ENCODE measurements at places on chromosomes 5 and 9.

GRCh38 chr5:54357408-54358058 is 47.2 kb upstream of the ARL15 start:
- no peak for DNase-seq

GRCh38 chr9:99680191-99680590 is 141.5 kb upstream of the NR4A3 start:
- DNase-seq, result no peak

DNA sequence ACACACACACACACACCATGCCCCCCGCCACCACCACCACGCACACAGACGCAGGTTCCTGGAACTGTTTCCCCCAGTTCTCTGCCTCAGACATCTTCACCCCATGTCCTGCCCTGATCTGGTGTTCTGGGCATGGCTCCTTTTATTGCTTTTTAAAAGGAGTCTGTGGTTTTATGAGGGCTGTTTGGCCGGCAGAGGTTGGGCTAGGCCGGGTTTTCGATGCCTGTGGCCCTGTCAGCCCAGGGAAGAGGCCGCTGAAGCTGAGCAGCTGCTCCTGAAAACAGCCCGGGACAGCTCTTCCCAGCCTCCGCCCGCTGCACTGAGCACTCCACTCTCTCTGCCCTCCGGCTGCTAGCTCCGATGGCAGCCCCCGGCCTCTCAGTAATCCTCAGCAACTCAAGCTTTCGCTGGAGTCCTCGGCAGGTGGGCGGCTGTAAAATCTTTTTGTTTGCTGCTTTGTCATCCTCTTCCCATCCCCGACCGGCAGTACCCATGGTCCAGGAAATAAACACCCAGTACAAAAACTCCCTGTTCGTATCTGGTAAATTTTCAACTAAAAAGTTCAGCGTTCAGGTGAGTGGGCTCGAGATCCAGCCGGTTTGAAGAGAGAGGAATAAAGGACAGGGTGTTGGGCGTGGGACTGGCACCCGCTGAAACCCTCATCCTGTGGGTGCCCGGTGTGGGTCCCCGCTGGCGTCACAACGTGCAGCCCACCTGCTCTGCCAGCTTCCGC is 103.0 kb upstream of the ERCC6L2 start:
- DNase-seq, result peak; percentile 75

DNA sequence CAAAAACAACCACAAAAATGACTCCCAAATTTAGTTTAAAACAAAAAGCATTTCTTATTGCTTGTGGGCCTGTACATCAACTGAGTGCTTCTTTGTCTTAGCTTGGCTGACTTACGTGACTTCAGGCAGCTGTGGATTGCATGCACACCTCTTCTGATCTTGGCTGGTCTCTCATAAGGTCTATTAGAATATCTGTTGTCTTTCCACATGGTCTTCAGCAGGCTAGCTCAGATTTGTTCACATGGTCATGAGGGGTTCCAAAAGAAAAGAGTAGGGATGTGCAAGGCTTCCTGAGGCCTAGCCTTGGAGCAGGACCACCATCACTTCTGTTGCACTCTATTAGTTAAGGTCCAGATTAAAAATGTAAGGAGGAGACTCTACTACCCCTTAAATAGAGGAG is 120.1 kb downstream of the LRRC70 start:
- DNase-seq, result no peak

GRCh38 chr5:126544087-126544740 is 50.8 kb downstream of the ALDH7A1 start:
- DNase-seq, result peak; percentile 64

GRCh38 chr9:83280790-83281189 is 217.8 kb upstream of the RASEF start:
- no peak for DNase-seq

GRCh38 chr5:10213316-10213715 is 36.4 kb downstream of the ATPSCKMT start:
- no peak for DNase-seq

DNA sequence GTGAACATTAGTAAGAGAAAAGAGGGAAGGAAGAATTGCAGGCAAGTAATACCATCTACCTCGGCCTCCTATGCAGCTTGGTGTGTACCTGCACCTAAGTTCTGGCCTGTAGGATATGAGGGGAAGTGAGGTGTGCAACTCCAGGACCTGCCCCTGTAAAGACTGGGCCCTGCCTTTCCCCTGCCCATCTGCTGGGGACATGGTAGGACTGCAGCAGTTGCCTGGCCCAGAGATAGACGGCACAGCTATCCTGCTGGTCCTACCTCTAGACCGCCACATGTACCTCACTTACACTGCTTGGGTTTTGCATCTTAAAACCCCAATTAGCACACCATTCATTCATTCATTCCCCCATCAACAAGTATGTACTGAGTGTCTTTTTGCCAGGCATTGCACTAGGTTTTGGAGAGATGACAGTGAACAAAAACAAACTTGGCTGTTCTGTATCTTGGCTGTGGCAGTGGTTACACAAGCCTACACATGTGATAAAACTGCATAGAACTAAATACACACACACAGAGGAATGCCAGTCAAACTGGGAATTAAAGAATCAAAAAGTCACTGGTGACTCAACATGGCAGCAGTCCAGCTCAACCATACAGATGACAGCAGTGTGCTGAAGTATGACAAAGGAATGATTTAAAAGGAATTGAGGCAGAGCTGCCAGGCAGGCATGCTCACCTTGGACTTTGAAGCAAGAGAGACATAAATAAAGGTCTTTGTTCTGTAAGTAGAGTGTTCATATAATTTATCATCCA is 23.3 kb upstream of the MGAT1 start:
- DNase-seq, result peak; percentile 51

DNA sequence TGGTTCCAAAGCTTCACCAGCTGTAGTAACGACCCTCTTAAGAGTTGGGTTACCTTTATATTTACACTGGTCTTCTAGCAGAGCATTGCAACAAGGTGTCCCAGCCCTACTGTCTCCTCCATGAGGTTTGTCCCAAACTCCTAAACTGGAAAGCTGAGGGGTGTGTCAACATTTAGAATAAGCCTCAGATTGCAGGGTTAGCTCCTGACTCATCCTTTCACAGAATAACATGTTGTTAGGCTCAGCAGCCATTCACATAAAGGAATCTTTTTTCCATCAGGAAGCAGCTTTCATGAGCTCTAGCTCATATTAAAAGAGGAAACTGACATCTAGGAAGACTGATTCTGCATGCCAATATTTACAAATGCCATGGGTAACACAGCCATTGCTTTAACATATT is 238.7 kb downstream of the EFNA5 start:
- no peak for DNase-seq

DNA sequence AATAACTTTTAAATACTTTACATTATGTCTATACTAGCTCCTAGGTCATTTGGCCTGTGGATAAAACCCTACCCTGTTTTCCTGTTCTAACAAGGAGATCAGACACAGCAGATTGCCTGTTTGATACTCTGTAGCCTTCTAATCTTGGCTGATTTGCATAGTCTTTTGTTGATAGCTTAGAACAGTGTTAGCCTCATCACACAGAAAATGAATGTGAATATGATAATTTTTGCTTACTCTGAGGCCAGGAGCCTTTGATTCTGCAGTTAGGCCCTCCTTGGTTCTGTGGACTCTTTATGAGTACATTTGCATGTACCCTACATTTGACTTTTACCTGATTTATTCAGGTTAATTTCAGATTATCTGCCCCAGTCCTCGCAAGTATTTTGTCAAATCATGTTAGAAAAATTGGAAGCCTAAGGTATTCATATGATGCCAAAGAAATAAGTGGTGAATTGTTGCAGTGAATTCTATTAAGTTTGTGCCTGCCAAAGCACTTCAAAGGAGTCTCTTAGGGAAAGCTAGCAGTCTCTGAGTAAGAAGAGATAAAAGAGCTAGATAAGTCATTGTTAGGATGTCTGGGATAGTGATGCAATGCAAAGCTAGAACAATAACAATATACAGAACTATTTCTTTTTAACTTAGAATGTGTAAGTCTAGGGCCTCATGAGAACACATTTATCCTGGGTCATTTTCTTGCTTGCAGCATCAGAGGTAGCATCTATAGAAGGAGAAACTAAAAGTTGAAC is 56.4 kb downstream of the SCAMP1 start:
- DNase-seq, result no peak

DNA sequence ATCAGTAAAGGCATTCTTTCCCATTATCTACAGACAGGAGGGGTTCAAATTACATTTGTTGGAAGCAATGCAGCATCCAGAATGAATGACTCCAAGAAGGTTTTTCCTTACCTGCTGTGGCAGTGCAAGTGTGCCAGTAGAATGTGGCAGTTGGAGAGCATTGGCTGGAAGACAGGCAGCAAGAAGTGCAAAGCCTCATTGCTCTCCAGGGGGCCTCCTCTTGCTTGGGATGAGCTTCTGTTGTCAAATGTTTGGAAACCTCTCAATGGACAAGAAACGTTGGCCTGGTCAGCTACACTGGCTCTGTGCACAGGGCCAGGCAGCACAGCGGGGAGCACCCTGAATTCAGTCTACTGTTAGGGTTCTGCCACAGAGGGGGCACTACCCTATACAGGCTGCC is 226.6 kb downstream of the ADCY2 start:
- no peak for DNase-seq

DNA sequence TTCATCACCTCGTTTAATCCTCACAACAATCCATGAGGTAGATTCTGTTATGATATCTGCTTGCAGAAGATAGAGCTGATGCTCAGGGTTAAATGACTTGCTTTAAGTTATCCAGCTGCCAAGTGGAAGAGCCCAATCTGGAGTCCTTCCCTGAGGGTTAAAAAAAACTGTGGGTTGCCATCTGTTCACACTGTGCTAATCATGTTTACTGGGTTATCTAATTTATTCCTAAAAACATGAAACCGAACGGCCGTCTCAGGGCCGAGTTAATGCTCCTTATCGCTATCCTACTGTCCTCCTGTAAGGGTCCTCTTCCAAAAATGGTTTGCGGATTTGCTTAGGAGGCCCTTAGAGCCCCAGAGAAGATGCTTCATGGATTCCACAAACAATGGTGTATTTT is 153.3 kb downstream of the YIPF5 start:
- no peak for DNase-seq

- DNase-seq, result no peak
These were observed 259.6 kb downstream of the CDH12 start for GRCh38 chr5:22593592-22593991.

- peak; percentile 70 for DNase-seq
These were observed 1.5 kb downstream of the ST6GALNAC4 start for GRCh38 chr9:127915325-127915752.

DNA sequence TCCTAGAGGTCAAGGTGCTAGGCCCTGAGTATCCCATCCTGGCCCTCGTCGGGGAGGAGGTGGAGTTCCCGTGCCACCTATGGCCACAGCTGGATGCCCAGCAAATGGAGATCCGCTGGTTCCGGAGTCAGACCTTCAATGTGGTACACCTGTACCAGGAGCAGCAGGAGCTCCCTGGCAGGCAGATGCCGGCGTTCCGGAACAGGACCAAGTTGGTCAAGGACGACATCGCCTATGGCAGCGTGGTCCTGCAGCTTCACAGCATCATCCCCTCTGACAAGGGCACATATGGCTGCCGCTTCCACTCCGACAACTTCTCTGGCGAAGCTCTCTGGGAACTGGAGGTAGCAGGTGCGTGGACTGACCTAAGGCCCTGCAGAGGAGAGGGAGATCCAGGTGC is 7.9 kb downstream of the BTNL9 start:
- no peak for DNase-seq

DNA sequence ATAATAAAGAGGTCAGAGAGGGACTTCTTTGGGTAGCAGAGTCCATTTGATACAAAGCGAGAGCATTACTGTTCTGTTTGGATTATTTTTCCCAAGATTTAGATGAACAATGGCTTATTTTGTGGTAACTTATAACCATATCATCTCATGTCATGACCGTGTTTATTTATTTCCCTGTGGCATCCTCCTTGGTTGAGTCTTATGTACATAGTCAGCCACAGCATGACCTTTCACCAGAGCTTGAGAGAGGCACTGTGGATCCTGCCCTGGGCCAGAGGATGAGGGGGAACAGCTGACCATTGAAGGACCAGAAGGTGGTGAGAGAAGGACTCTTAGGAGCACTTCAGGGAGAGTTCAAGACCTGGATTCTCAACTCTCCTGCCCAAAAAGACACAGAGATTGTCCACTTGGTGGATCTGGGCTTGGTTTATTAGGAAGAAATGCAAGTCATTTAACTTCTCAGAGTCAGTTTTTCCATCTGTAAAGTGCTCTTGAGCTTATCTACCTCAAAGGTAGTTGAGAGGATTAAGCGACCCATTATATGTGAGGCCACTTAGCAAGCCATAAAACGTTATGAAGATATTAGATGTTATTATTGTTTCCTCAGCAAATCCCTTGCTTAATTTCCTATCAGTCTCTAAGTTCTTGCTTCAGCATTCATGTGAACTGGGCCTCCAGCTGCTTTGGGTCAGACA is 51.4 kb downstream of the PPIC start:
- no peak for DNase-seq

DNA sequence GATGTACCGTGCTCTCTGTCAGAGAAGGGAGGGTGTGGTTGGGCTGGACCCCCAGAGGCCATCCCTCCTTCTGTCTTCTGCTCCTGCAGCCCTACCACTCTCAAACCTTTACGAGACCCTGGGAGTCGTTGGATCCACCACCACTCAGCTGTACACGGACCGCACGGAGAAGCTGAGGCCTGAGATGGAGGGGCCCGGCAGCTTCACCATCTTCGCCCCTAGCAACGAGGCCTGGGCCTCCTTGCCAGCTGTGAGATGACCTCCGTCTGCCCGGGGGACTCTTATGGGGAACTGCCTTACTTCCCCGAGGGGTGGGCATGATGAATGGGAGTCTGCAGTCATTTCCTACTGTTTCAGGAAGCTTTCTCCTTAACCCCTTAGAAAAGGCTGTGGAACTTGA is 17.5 kb downstream of the TGFBI start:
- DNase-seq, result no peak

- no peak for DNase-seq
These were observed 250.3 kb downstream of the TRIM32 start for GRCh38 chr9:116937361-116937760.

DNA sequence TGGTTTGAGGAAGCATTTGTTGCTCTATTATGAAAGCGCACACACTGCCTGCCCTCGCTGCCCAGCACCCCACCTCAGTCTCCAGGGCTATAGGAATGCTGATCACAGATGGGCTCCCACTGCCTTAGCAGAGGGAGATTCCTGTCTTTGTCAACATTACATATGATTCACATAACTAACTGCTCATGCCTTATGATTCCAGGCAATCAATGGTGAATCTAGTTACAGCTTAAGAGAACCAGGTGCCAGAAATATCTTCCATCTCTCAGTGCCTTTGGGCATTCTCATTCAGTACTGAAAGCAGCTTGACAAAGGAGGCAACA is 458.9 kb upstream of the C9orf72 start:
- no peak for DNase-seq

- DNase-seq, result no peak
These were observed 102.8 kb downstream of the ANKH start for GRCh38 chr5:14768508-14769365.

GRCh38 chr5:93603793-93604643 is 21.0 kb downstream of the NR2F1 start:
- DNase-seq, result no peak

DNA sequence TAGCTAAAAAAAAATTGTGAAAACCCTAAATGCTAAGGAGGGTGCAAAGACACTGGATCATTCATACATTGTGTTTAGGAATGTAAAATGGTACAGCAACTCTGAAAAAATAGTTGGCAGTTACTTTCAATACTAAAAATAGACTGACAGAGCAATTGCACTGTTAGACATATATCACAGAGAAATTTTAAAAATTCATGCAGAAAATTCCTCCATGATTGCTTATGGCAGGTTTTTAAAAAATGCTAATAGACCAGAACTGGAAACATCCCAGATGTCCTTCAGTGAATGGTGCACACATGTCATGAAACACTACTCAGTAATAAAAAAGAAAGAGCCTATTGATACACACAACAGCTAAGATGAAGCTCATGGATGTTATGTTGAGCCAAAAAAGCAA is 349.8 kb upstream of the DAB2 start:
- DNase-seq, result no peak

GRCh38 chr9:83199240-83199639 is 136.3 kb upstream of the RASEF start:
- peak; percentile 33 for DNase-seq

Measured in left colon (tissue), 2 donors.